Activated naive CD4-positive, alpha-beta T cell treated with Interleukin-2 at 50 U/mL for 16 hours (primary cell): ENCODE measurements at places on chromosomes 3 and 15.

GRCh38 chr3:185084901-185085300 lies 68.0 kb downstream of the C3orf70 start:
- DNase-seq = no peak

- no peak for DNase-seq
Observed at GRCh38 chr3:108114423-108115065, 23.7 kb upstream of the CD47 start.

DNA sequence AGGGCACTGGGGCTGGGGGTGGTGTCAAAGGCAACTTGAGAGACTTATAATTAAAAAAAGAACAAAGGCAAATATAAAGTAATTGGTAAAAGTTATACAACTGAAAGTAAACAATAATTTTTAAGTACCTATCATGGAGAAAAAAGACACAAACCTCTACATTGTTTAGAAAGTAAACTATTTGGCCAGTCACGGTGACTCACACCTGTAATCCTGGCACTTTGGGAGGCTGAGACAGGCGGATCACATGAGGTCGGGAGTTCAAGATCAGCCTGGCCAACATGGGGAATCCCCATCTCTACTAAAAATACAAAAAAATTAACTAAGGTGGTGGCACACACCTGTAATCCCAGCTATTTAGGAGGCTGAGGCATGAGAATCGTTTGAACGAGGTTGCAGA lies 25.8 kb downstream of the RPSA start:
- DNase-seq = no peak

DNA sequence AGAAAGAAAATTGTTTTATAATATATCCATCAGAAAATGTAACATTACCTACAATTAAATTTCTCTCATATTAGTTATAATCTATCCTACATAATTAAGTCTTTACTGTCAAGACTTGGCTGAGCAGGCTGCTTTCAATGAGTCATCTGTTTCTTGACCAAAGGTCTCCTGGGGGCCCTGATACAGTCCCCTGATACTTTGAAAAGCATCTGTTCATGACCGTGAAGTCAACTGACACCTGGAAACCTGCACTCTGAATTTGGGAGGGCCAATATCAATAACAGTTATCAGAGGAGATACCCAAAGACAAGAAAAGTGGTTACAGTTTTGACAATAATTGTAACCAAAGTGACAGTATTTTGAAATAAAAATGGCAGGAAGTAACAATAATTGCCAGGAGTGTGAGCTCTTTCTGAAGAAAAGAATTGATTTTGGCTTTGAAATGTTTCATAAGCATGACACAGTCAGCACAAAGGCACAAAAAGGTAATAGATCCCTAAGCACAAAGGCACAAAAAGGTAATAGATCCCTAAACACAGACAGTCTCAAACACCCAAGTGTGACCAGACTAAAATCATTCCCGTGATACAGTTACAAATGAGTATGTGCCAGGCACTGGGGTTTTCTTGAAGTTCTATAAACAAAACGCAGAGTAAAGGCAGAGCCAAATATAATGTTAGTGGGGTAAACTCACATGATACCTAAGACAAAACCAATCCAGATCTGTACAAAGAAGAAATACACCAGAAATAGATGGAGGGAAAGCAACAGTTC lies 260.7 kb downstream of the PLOD2 start:
- no peak for DNase-seq

DNA sequence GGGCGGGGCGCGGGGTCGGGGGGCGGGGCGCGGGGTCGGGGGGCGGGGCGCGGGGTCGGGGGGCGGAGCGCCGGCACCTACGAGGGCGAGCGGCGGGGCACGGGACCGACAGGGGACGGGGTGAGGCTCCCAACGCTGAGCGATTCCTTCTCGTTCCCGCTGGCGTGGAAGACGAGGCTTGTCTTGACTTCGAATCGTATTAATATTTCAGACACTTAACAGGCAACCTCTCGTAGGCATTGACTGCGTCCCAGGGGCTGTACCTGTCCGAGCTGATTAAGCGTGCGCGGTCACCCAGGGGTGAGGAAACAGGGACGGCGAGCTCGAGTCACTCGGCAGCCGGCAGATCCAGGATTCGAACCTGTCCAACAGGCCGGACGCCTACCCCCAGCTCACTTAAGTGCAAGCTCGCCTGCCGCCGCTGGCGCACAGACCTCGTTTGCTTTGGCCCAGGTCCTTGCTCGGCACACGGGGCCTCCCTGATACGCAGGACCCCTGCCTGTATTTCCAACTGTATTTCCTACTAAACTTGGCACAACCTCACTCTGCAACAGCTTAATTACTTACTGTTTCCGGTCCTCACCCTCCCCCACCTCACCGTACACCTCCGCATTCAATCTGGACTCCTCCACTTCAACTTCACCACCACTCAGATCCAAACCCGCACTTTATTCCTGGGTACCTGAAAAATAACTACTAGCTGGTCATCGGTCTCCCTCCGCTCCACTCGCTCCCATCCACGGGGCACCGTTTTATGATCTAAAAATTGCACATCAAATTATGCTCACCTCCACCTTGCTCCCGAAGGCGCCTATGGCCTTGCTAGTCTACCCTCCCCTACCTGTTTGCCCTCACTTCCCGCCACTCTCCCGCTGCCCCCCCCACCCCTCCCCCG lies 722 bp upstream of the ZXDC start:
- no peak for DNase-seq

GRCh38 chr3:45124352-45124751 lies 21.8 kb downstream of the CDCP1 start:
- DNase-seq = no peak
